ENCODE measurements at places on chromosomes 11 and 22. TPM values are rescaled to one million over a fixed set of nuclear protein-coding genes. Genes with fewer than 3 reads are reported as not detected.

DNA sequence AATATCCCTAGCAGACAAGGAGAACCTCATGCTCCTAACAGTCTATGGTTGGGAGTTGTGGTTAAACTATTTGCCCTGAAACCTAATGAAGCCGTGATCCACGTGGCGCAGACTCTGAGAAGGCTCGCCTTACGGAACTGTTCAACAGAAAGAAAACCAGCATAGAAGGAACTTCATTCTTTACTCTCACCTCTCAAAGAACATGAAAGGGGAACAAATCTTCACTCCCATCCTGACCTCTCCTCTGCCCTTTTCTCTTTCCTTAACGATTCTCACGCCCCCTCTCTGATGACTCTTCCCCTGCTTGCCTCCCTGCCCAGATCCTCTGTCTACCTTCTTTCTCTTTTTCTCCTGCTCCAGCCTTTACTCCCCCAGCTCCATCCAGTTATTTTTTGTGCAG is 54.2 kb downstream of the IRAG1 start:
- peak; percentile 25 for DNase-seq

DNA sequence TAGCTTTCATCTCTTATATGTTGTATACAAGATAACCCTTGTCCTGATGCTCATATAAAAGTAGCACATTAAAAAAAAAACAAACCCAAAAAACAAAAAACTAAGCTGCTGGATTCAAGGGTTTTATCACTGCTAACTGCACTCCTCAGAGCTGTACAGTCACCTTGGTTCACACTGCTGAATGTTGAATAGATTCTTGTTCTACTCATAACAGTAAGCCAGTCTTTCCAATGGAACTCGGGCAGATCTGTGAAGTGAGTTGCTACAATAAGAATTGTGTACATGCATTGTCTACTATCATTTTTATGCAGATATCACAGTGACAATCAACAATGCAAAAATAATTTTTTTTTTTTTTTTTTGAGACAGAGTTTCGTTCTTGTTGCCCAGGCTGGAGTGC is 4.7 kb downstream of the HARBI1 start:
- DNase-seq: no peak

The RTCB gene
- 88.7 TPM for total RNA-seq

- DNase-seq: no peak
Observed at GRCh38 chr22:41920271-41920976, 5.5 kb upstream of the SHISA8 start.

DNA sequence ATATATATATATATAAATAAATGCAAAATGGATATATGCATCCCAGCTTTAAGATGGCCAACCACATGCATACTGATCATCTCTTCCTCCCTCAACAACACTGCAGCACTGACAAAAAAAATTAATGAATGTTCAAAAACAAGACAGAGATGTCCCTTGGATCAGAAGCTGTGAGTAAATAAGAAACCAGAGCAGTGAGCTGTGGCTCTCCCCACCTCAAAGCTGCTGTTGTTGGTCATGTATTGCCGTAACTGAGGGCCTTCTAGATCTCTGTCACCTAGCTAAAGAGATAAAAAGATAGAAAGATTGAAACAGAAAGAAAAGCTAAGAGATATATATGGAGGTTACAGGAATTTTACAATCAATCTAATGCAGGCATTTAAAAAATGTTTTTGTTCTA is 15.5 kb upstream of the TMEM135 start:
- DNase-seq: no peak

The BCO2 gene
- 1.0 TPM for total RNA-seq

GRCh38 chr11:66039765-66040164 is 9.2 kb downstream of the GAL3ST3 start:
- no peak for DNase-seq

DNA sequence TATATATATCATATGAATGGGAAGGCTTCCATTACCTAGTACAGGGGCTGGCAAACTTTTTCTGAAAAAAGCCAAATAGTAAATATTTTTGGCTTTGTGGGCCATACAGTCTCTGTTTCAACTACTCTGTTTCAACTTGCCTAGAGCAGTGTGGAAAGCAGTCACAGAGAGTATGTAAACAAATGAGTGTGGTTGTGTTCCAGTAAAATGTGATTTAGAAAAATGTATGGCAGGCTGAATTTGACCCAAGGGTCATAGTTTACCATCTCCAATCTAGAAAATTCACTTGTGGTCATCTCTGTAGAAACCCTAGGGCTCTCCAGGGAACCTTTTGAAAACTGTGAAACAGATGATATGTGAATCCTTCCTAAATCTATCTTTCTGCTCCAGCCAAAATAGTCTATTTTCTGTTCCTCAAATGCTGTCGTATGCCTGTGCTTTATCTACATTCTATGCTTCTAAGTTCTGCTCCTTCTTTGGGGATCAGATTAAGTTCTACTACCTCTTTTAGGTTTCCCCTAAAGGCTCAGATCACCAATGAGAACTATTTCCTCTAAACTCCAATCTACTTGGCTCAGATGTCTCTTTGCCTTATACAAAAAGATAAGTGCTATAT is 356.2 kb downstream of the METTL15 start:
- peak; percentile 85 for DNase-seq

The TMPRSS13 gene
- not detected for total RNA-seq

The CTSW gene
- not detected for total RNA-seq

GRCh38 chr22:37427135-37427710 is at the start of gene ELFN2:
Gene ELFN2, minus strand, starts transcription at chr22:37427479. Its CDS starts 51,945 bp downstream, at chr22:37375534.
- peak; percentile 12 for DNase-seq

DNA sequence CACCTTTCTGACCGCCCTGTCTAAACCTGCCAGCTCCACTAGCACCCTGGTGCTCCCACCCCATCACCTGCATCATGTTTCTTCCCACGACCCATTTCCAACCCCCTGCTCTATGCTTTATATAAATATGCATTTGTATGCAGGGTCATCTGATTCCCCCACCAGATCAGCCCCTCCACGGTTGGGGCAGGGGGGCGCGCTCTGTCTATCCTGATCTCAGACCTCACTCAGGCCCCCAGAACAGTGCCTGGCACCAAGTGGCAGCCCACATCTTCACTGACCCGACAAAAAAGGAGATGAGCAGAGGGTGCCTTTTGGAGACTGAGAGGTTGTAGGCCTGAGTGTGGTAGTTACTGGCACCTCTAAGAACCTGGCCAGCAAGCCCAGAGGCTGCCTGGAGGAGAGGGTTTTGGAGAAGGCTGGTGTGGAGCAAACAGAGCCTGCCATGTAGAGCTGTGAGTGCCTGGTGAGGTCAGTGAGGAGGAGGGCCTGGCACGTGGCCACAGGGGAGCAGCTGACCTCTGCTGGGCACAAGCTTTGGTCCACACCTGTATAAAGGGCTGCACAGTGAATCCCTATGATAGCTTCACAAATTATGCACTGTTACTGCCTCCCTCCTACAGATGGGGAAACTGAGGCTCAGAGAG is 86.3 kb upstream of the RTL6 start:
- no peak for DNase-seq

- DNase-seq: peak; percentile 19
Observed at GRCh38 chr11:79013509-79013908, 427.3 kb downstream of the TENM4 start.

GRCh38 chr11:86606836-86607481 is 65.5 kb downstream of the ME3 start:
- DNase-seq: no peak

DNA sequence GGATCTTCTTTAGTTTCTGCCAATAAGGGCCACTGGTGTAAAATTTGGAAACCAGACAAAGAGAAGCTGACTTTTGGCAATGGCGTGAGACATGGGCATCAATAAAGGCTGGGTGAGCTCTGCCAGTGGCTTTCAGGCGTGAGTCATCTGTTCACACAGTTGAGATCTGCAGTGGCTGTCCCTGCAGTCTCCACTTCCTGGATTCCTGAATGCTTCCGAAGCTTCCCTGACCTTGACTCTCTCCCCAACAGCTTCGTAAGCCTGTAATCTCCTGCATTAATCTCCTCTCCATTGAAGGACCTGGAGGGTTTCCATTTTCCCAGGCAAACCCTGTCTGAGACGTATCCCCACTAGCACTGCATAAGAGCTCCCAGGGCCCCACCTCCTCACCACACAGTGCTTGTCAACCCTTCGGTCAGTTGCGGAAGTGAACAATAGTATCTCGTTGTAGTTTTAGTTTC is 574.7 kb downstream of the TBC1D22A start:
- DNase-seq: peak; percentile 92

GRCh38 chr11:131232261-131232660 is 138.2 kb upstream of the NTM start:
- no peak for DNase-seq

The NELL1 gene
- total RNA-seq: not detected

- no peak for DNase-seq
Observed at GRCh38 chr22:39537975-39538374, 5.4 kb upstream of the RPS19BP1 start.

GRCh38 chr11:57511741-57512430 is 3.6 kb downstream of the SLC43A1 start:
- DNase-seq: no peak

GRCh38 chr11:126722006-126722736 is 278.4 kb downstream of the KIRREL3 start:
- DNase-seq: no peak

The TREH gene
- total RNA-seq: not detected

- DNase-seq: no peak
Observed at GRCh38 chr11:19089421-19089820, 27.5 kb upstream of the ZDHHC13 start.

GRCh38 chr22:41596776-41597634 is 7.4 kb upstream of the PMM1 start:
- peak; percentile 60 for DNase-seq

- DNase-seq: no peak
Observed at GRCh38 chr11:92306966-92307510, 82.4 kb downstream of the FAT3 start.

DNA sequence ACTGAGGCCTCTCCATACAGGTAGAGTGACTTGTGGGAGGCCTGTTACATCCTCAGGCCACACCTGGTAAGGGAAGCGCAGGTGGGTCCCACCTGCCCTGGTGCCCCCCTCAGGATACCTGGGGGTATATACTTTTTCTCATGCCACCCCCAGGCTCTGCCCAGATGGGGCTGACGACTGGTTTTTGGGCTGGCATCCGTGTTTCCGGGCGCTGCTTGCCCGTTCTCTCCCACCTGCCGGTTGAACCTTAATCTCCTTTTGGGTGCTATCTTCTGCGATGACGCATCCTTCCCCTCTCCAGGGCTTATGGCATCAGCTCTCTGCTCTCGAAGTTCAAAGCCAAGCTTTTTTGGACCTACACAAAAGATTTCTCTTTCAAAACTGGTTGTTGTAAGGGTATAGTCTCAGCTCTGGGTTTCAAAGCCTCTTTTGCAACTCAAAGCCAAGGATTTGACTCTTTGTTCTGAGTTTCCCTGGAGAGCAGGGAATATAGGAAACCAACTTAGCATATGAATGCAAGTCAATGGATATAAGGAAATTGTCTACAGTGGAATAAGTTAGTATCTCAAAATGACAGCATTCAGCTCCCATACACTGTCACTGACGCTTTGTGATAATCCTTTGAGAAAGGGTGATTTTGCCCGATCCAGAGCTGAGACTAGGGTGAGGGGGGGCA is 8.6 kb upstream of the LRRC10B start:
- no peak for DNase-seq

DNA sequence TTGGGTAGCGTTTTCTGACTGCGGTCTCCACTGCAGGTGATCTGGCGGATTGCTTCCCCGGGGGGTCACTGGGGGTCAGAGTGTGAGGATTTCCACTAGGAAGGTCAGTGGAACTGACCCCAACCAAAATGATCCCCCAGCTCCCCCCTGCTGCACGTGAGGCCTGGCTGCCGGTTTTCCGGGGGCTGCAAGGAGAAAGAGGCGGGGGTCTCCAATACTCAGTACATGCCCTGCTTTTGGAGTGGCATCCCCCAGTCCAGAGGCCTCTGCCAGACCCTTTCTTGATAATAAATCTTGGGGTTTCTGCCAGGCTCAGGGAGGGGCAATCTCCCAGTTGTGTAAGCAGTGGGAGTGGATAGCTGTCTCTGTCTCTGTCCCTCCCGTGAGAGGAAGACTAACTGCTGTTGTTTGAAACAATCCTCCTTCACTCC is 71.5 kb upstream of the RTL6 start:
- DNase-seq: no peak

GRCh38 chr11:76935042-76935441 is 74.3 kb downstream of the ACER3 start:
- no peak for DNase-seq

DNA sequence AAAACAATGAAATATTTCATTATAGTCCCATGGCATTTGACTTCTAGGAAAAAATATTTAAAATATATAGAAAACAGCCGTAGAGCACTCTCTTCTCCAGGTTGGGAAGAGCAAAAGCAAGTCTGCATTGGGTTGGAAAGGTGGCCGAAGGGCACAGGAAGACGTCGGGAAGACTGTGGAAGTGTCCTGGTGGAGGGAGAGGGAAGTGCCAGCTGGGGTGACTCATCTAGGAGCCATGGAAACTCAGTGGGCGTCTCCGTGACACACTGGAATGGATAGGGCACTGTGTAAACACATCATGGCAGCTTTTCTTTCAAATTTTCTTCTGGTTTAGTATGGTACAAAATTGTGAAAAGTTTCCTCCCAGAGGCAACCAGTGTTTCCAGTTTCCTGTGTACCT is 12.7 kb downstream of the GTPBP1 start:
- DNase-seq: peak; percentile 78

GRCh38 chr22:39952347-39952746 is 7.8 kb upstream of the TMA7B start:
- no peak for DNase-seq

GRCh38 chr22:49934891-49935557 is 16.6 kb downstream of the CRELD2 start:
- peak; percentile 59 for DNase-seq

The SLC22A8 gene
- not detected for total RNA-seq

DNA sequence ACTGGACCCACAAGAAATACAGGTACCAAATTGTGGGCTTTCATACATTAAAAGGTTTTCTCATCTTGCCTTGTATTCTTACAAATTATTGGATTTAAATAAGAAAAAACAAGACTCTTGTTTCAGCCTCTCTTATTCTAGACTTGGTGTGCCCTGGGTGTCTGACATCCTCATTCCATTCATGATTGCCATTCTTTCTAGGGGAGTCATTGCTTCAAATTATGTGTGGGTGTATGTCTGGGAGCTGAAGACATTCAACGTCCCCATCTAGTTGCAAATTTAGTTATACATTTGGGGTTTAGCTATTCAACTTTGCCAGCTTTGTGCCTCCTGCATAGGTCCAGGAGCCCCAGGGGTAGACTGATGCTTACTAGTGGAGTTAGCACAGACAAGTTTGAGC is 18.1 kb downstream of the MAML2 start:
- DNase-seq: peak; percentile 94

The MS4A15 gene
- total RNA-seq: not detected

- peak; percentile 16 for DNase-seq
Observed at GRCh38 chr11:57597916-57598830, 688 bp downstream of the SERPING1 start.

- peak; percentile 24 for DNase-seq
Observed at GRCh38 chr11:118171269-118172062, 5.0 kb downstream of the SCN2B start.

GRCh38 chr11:126153972-126154371 is 57.5 kb downstream of the RPUSD4 start:
- DNase-seq: peak; percentile 83
